ENCODE measurements at places on chromosomes 4 and X.

GRCh38 chr4:173091362-173091761 is 77.2 kb upstream of the GALNT7 start:
- no peak for DNase-seq

- no peak for DNase-seq
Observed at GRCh38 chr4:70637239-70637913, 8.8 kb downstream of the ENAM start.

GRCh38 chr4:81740487-81740886 is 268.8 kb upstream of the RASGEF1B start:
- no peak for DNase-seq

DNA sequence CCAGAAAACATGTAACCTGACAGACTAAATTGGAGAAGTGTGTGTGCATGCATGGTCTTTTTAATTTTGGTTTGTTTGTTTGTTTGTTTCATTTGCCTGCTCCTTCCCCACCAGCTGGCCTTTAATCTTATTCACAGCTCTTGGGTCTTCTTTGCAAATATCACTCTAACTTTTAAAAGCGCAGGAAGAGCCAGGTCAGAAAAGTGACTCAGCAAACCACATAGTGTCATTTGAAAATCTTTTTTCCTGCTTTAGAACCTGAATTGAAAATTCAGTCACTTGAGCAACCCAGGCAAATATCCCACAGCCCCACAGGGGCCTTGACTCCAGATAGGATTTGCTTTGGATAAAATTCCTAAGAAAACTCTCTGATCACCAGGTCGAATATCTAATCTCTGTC is 4.6 kb downstream of the TMEM255A start:
- no peak for DNase-seq

DNA sequence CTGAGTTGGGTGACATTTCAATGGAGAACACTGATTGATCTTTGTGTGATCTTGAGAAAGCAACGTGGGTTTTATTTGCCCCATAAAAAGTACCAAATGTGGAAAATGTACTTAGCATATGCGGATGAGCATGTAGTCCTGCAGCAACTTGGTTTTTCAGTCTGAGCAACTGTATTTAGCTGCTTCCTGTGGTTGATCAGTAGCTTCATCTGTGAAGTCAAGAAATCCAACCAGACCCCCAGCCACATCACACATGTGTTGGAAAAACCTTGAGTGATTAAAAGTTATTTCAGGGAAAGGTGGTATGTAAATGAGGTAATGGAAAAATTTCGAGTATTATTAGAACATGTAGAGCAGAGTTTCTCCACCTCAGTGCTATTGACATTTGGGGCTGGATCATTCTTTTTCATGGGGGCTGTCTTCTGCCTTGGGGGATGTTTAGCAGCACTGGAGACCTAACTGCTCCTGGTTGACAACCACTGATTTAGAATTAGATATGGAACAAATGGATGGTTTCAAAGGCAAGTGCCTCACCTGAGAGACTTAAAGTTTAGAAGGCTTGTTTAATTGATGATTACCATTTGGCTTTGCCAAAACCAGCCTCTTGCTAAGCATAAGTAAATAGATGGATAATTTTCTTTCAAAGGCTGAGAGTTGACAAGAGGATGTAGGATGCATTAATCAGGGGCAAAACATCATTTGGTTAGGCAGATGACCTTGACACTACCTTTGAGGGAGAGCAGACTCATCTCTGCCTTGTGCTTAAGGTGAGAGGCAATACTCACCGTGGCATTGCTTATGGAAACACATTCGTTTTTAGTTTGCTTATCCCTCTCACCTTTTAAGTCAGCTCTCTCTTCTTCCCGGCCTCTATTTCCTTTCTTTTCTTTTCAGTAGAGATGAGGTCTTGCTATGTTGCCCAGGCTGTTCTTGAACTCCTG is 193.0 kb upstream of the RPS6KA3 start:
- no peak for DNase-seq

DNA sequence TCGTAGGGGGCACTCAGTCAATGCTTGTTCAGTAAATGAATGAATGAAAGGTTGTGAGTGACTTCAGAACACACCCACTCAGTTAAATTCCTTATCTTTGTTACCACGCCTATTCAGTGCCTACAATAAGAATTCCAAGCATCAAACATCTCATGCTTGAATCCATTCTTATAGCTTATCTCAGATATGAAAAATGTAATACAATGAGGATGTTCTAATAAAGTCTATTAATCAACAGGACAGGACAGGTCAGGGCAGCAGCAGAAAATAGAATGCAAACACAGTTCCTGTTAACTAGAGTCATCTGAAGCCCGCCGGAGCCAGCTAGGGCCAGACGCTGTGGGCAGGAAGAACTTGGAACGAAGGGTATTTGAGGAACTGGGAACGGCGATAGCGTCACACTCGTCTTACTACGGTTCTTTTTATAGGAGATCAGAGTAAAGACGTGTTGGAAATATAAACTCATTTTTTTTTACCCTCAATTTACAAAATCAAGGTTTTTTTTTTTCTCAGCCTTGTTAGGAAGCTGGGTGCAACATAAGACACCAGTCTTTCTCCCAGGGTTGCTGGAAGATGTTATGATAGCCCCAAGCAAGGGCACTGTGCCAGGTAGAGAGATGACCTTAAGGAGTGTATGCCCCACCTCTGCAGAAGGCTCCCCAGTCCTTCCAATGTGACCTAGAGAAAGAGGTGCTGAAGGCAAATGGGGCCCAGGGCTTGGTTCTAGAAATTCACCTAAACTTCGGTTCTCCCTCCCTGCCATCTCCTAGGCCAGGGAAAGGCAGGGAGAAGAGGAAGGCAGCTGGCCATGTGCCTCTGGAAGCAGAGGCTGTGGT is 48.3 kb downstream of the SEL1L3 start:
- no peak for DNase-seq

DNA sequence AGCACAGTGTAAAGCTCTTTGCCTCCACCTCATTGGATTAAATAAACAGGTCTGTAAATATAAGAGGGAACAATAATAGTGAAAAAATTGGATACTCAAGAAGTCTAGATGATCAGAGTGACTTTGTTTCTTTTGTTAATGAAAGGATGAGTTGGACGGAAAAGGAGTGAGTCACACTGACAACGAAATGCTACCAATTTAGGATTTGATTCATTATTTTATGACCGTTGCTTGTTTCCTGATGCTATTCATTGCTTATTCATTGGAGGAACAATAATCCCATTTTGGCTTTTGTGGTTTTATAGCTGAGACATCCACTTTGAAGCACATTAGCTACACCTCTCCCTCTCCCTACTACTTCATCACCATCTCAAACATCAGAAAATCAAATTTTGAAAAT is 74.4 kb upstream of the DYNLT3 start:
- no peak for DNase-seq

DNA sequence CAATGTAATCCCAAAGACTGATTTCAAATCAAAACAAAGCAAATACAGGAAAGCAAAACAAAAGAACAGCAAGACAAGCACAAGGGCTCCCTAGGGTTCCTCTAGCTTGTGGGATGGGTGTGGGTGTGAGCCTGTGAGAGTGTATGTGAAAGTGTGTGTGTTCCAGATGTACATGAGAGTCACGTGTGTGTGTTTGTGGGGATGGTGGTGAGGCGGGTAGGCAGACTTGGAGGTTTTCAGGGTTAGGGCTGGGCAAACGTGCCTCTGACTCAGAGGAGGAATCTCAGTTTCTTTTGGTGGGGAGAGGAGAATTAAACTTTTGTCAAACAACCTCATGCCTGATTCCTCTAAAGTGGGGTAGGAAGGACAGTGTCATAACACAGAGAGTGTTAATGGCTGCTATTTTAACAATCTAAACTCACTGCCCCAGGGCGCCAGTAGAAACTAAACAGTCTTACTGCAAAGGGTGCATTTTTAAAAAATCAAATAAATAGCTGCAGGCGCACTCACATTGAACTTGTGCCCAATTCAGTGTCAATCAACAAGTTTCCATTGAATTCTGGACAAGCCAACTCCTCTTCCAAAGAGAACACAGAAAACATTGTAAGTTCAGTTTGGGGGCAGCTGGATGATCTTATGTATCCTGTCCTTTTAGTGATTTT is 51.8 kb downstream of the CHRDL1 start:
- DNase-seq, result no peak

All from activated naive CD8-positive, alpha-beta T cell treated with anti-CD3 and anti-CD28 coated beads, Interleukin-2, amount 10 ng/mL, durations not matched to agents 7 days and 5 days (primary cell).